ENCODE measurements at places on chromosomes 4 and X.

GRCh38 chr4:153486281-153487151, 20.4 kb downstream of the TMEM131L start:
- DNase-seq: no peak

DNA sequence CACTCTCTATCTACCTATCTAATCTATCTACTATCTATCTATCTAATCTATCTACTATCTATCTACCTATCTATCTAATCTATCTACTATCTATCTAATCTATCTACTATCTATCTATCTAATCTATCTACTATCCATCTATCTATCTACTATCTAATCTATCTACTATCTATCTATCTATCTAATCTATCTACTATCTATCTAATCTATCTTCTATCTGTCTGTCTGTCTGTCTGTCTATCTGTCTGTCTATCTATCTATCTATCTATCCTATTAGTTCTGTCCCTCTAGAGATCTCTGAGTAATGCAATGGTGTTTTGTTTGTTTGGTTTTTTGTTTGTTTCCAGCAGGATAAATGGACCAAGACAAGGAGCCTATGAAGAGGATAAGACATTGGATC, 9.4 kb upstream of the ASMTL start:
- DNase-seq: no peak

- no peak for DNase-seq
Observed at GRCh38 chr4:109959195-109959594, 46.5 kb downstream of the EGF start.

- DNase-seq: no peak
Observed at GRCh38 chr4:115121351-115122043, 8.1 kb upstream of the NDST4 start.

DNA sequence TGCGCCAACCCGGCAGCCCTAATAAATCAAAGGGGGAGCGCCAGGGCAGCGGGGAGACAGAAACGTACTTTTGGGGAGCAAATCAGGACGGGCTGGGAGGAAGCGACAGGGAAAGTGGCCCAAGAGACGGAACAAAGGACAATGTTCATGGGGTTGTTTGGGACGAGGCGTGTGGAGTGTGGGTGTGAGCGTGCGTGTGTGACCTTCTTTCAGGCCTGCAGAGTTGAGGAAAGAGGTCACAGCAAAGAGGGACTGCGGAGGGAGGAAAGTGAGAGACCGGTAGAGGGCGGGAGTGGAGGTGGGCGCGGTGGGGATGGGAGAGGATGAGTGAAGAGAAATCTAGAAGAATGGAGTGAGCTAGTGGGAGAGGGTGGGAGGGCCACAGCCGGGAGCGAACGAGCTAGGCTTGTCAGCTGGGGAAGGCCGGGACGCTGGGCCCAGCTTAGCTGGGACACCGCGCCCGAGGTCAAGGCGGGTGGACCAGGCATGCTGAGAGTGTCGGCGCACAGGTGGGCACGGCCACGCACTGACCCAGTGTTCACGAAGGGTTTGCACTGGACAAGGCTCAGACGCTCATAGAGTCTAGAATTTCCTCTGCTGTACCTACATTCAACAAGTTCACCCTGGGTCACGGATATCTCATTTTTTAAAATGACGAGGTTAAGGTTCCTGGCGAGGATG, 14.7 kb upstream of the PITX2 start:
- DNase-seq: no peak

DNA sequence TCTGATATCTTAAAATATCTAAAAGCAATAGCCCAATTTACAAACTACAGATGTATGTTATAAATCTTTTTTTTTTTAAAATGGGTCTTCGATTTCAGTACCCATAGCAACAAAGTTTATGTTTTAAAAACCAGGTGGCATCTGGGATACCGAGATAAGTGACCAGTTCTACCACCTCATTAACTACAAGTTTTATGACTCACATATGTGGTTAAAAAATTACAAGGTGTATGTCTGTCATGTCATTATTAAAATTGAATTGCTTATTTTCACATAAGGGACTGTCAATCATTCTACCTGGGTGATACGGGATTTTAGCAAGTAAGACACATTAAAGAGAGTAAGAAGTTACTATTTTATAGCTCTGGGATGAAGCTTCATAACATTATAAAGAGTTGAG, 192.0 kb upstream of the ETNPPL start:
- no peak for DNase-seq
